Activated gamma-delta T cell (primary cell): ENCODE measurements at places on chromosomes 16 and 17.

- DNase-seq, result no peak
These were observed 22.4 kb downstream of the CCDC182 start for GRCh38 chr17:57722704-57723043.

DNA sequence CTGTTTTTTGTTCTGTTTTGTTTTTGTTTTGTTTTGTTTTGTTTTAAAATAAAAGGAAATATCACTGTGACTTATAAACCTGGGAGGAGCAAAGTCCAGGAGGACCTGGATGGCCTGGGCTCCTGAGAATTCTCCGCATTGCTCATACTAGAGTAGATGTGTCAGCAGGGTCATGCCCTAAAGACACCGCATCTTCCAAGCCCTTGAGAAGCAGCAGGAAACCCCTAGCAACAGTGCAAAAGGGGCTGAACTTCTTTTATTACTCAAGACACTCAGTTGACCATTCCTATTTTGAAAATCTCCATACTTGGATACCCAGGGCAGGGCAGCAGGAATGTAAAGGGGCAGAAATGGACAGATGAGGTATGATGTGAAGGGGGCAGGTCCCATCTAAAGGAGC lies 51.8 kb downstream of the SYT17 start:
- no peak for DNase-seq

DNA sequence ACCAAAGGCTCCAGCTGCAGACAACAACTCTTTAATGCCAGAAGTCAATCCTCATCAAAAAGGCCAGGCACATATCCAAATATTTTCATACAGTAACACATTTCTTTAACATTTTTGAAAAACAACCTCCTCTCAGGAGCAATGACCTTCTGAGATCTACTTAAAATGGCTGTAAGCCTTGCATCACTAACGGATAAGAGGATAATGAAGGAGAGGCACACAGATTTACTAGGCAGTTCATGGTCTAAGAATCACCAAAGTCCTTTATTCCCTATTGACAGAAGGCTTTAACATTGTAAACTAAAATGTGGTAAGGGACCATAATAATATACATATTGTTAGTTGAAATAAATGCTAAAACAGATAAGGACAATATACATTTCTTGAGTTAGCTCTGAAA lies 114.7 kb downstream of the USP32 start:
- DNase-seq, result no peak

DNA sequence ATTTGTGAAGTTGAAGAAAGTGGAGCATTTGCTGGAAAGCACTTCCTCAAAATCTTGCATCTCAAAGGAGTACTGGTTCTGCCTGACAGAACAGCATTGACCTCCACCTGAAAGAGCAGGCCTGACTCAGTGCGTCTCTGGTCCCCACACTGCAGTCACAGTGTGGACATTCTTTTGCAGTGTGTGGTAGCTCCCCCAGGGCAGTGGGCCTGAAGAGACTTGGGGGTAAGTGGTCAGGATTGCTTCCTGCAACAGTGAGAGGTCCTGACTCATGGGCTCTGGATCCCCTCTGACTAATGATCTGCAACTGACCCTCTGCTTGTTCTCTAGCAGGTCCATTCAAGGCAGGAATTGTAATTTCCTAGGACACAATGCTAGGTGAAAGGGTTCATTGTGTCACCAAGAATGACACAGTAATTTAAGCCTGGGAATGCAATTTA lies 204.9 kb upstream of the KCNJ16 start:
- no peak for DNase-seq

DNA sequence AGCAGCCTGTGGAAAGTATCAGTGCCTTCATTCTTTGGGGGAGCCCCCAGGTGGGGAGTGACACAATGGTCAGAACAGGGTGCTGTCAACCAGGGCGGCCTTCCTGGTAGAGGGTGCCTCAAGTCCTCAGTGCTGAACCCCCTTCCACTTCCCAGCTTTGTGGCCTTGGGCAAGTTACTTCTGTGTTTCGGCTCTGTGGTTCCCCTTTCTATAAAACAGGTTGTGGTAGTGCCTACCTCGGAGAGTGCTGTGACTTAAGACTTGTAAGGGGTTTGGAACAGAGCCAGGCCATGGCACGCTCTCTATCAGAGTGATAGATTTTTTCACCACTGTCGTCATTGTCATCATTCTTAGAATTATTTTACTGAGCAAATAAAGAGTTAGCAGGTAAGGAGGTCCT lies 141.1 kb downstream of the CCDC182 start:
- DNase-seq, result no peak

DNA sequence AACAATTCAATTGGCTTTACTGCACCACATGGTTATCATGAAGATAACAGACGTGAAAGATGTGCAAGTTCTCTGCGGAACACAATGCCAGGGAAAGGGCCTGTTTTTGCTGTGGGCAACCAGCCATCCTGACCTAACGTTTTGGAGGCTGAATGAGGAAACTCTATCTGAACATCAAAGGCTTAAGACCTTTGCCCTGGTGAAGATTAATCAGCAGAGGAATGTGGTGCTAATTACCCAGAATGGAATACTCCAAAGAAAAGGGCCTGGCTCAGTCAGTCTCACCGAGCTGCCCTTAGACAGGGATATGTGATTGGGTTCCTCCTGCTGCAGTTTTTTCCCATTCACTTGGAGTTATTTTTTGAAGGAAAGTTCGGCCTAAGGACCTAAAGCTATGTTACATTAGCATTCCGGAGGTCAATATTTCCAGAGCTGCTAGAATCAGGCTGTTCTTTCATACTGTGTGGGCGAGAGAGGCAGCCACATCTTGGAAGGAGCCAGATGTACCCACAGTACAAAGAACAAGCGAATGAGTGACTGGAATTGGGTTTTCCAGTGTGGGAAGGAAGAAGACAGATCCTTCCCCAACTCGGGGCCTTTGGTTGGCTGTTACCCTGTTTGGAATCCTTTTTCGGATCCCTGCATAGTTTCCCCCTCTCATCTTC lies 15.5 kb downstream of the ASIC2 start:
- no peak for DNase-seq

GRCh38 chr17:50832267-50832863 lies 3.0 kb upstream of the WFIKKN2 start:
- no peak for DNase-seq

- DNase-seq, result no peak
These were observed 9.3 kb downstream of the TERF2 start for GRCh38 chr16:69376393-69377059.

GRCh38 chr17:57938061-57938502 lies 17.1 kb downstream of the CUEDC1 start:
- DNase-seq, result no peak

- no peak for DNase-seq
These were observed 4.6 kb downstream of the CFAP20 start for GRCh38 chr16:58124601-58124915.

- no peak for DNase-seq
These were observed 34.4 kb downstream of the DNAH3 start for GRCh38 chr16:21116148-21116693.

- DNase-seq, result no peak
These were observed 35.4 kb upstream of the LYRM9 start for GRCh38 chr17:27928587-27928986.

DNA sequence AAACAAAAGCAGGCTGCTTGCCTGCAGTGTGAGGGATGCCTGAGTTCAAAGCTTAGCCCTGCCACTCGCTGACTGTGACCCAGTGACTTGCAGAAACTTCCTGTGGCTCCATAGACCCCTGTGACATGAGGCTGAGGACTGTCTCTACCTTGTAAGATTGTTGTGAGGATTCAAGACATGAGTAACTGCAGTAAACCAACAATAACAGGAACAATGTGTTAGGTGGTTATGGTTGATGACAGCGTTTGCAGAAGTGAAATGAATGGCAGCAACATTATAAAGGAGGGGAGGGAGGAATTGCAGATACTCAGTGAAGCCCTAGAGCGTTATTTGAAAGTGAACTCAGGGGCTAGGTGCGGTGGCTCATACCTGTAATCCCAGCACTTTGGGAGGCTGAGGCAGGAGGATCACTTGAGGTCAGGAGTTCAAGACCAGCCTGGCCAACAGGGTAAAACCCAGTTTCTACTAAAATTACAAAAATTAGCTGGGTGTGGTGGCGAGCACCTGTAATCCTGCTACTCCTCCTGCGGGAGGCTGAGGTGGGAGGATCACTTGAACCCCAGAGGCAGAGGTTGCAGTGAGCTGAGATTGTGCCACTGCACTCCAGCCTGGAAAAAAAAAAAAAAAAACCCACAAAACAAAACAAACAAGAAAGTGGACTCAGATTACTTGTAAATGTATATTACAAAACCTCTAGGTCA lies 33.5 kb upstream of the EMP2 start:
- no peak for DNase-seq

DNA sequence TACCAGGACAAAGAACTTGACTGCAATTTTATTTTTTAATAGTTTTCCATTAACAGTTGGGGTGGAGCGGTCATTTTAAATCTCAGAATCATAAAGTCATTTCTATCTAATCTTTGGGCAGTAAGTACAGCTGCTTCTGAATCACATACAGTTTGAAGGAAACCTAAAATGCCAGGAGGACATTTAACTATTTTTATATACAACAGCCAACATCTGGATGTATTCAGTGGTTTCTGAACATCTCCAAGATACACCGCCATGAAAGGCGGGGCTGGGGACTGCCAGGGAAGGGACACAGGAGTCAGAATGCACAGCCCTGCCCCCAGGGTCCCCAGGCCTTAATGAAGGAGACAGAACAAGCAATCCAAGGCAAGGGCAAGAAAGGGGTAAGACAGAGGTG lies 392.3 kb downstream of the SLC39A11 start:
- no peak for DNase-seq

- no peak for DNase-seq
These were observed 123.3 kb upstream of the NACA2 start for GRCh38 chr17:61714300-61714699.

DNA sequence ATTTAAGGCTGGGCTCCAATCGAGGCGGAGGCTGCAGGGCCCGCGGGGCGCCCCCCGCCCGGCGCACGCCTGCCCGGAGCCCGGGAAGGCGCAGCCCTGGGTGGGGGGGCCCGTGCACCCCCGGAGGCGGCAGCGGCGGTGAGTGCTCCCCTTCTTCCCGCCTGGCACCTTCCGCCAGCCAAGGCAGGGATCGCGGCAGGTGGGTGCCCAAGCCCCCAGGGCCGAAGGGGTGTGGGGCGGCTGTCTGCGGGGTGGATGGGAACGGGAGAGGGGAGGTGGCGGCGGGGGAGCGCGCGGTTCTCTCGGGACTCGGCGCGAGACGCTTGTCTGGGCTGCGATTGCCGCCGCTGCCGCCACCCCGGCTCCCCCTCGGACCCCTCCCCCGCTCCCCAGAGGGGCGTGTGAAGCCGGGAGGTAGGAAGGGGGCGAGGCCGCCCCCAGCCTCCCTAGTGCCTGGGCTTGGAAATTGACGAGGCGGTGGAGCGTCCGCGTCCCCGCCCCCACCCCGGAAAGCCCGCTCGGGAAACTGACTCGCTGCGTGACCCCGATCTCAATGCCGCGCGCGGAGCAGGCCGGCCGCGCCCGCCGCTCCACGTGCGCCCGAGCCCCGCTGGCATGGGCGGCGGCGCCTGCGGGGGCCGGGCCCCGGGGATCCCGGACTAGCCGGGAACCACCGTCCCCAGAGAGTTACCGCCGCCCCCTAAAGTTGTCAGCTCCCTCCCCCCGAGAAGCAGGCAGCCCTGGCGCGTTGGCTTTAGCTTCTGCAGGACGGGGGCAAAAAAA lies 231.5 kb downstream of the MRTFB start:
- DNase-seq, result no peak

GRCh38 chr17:56149266-56150036 lies 3.8 kb upstream of the ANKFN1 start:
- no peak for DNase-seq

DNA sequence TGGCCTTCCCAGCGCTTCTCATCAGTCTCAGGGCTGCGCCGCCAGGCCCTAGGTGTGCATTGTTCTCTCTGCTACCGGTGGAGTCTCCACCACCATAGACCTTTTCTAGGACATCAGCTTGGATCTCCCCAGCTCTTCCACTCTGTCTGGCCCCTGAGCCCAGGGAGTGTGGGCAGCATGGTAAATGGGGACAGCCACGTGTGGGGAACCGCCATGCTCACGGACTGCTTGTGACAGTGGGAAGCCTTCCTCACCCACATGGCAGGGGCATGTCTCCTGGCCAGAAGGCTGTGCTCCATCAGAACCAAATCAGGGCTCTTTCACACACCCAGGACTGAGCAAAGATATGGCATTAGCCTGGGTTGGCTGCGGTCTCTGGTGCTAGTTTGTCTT lies 51.3 kb downstream of the TNFRSF13B start:
- no peak for DNase-seq

DNA sequence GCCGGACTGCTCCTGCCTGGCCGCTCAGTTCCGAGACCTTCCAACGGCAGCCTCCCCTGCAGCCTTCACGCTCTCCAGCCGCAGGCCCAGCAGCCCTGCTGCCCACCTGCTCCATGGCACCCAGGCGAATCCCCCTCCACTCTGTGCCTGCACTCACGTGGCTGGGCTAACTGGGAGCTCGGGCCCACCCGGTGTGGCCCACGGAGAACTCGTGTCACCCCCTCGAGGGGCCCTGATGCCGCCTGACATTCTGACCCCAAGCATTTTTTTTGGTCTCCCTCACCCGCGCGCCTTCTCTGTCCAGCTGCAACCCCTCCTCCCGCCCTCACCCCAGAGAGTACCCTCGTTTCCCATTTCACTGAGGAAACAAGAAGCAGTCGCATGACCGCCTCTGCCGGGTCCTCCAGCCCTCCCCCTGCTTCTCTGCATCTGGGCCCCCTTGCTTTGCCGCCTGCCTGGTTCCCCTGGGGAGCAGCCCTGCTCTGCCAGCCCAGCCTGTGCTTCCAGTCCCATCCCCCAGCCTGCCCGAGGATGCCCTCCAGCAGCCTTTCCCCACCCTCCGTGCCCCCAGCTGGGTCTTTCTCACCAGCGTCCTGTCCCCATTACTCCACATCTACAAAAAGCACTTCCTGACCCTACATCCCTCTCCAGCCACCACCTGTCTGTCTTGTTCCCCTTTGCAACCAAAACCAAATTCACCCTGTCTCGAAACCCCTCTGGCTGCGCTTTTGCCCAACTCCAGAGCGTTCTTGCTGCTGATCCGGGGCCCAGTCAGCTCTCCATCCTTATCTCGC lies 146.4 kb upstream of the CHMP6 start:
- no peak for DNase-seq

DNA sequence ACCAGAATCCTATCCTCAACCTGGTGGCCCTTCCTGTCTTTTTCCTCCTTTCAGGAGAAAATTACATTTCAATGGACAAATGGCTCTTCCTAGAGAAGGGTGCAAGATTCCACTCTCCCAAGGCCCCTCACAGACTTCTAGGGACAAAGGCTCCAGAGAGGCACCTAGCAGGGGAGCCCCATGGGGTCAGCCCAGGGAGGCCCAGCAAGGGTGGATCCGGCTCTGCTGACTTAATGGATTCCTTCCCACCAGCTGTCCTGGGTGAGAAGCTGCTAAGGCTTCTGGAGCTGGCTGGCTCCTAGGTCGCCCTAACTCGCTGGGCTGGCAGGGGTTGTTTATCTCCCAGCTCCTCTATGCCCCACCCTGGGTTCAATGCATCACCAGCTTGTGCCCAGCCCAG lies 152.4 kb downstream of the ZNF423 start:
- DNase-seq, result no peak

DNA sequence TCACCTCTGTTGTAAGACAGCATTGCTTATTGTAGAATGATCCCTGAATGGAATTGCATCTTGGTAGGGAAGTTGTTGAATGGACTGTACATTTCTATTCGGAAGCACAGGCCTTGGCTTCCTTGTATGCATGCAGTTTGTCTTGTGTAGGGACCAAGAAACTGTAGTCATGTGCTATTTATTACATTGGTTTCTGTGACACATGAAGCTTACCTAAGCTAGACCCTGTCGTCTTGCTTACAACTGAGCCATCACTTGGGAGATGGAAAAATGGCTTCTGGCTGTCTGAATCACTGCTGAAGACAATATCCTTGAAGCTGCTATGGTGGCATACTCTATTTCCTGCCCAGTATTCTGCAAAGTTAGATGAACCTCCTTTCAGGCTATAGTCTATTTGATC lies 29.1 kb downstream of the PPM1D start:
- no peak for DNase-seq
